ENCODE measurements at places on chromosomes 13 and 19.

GRCh38 chr19:6060600-6061375, 49.5 kb downstream of the RFX2 start:
- DNase-seq = no peak

GRCh38 chr13:39306639-39307589, 268.7 kb downstream of the NHLRC3 start:
- no peak for DNase-seq

DNA sequence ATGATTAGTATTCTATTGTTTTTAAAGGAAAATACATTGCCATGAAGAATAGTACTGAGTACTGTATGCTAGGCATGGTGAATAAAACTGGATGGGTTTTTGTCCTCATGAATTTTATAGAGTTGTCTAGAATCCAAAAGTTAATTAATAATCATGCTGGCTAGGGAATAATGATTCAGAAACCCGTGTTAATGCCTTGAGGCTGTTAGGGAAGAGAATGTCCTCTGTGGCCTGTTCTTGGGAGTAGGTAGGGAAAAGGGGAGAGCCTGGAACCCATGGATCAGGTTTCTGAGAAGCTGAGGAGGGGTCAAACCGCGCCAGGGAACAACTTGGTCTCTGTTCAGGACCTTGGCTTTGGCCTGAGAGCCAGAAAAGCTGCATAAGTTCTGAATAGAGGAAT, 1376.3 kb upstream of the SLC10A2 start:
- DNase-seq = no peak

DNA sequence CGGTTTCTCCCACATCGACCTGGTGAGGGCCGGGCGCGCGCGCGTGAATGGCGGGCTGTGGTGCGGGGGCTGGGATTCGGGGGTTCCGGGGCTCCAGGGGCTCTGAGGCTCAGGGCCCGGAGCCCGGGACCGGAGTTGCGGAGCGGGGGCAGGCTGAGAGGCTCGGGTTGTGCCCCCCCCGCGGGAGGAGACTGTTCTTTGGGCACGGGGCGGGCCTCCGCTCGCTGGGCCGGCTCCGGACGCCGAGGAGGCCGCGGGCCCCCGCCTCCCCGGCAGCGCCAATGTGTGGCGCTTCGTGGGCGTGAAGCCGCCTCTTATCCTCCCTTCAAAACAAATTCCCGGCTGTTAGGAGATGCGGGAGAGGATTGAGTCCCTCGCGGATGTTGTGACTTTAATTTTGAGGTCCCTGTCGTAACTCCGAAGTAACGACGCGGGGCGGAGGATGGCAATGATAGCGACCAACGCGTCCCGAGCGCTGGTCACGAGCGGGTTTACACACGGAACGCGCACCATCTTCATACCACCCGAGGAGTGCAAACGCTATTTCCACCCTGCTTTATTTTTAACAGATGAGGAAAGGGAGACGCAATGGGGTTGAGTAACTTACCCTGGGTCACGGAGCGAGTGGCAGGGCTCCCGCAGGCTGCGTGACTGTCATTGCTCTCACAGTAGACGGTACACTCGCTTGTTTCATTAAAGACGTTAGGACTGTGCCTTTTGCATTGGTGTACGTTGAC, 536 bp downstream of the UBA2 start:
- peak; percentile 63 for DNase-seq

- DNase-seq = no peak
Measured at GRCh38 chr13:96003304-96003703, 49.9 kb downstream of the UGGT2 start.

- no peak for DNase-seq
Measured at GRCh38 chr13:110436276-110436675, 125.2 kb downstream of the RAB20 start.

GRCh38 chr19:11872624-11873023, 15.0 kb upstream of the ZNF69 start:
- no peak for DNase-seq

DNA sequence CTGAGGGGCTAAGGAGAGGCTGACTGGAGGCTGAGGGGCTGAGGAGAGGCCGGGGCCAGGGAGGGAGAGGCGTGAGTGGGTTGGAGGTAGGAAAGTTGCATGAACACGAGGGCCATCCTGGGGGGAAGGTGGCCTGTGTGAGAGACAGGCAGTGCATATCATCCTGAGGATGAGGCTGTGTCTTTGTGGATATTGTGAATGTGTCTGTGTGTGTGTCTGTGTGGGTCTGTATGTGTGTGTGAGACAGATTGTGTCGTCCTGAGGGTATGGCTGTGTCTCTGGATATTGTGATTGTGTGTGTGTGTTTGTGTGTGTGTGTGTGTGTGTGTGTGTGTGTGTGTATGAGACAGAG, 422 bp downstream of the ZNF71 start:
- DNase-seq = no peak

- DNase-seq = no peak
Measured at GRCh38 chr13:65594298-65594781, 1635.8 kb downstream of the PCDH9 start.

DNA sequence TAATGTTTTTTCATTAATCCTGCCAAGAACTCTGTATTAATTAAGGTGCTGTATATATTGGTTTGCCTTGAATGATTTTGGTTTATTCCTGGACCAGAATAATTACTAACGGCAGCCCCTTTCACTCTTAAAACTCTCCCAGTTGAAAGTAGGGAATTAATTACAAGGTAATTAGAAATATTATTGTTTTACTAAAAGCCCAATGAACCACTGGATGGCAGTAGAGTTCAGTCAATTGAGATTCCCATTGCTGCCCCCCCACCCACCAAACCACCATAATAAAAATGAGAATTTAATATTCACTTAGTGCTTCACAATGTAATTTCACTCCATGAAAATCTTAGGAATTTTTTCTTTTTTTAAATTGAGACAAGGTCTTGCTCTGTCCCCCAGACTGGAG, 13.7 kb downstream of the WBP4 start:
- no peak for DNase-seq

GRCh38 chr19:17687857-17688784, at the start of gene UNC13A:
TSS of gene UNC13A (minus strand) at chr19:17688354. CDS start at chr19:17688199, 155 bp downstream.
- peak; percentile 60 for DNase-seq

- DNase-seq = no peak
Measured at GRCh38 chr13:30551189-30551588, 66.5 kb upstream of the USPL1 start.

GRCh38 chr13:106373304-106373988, 162.0 kb downstream of the EFNB2 start:
- no peak for DNase-seq

DNA sequence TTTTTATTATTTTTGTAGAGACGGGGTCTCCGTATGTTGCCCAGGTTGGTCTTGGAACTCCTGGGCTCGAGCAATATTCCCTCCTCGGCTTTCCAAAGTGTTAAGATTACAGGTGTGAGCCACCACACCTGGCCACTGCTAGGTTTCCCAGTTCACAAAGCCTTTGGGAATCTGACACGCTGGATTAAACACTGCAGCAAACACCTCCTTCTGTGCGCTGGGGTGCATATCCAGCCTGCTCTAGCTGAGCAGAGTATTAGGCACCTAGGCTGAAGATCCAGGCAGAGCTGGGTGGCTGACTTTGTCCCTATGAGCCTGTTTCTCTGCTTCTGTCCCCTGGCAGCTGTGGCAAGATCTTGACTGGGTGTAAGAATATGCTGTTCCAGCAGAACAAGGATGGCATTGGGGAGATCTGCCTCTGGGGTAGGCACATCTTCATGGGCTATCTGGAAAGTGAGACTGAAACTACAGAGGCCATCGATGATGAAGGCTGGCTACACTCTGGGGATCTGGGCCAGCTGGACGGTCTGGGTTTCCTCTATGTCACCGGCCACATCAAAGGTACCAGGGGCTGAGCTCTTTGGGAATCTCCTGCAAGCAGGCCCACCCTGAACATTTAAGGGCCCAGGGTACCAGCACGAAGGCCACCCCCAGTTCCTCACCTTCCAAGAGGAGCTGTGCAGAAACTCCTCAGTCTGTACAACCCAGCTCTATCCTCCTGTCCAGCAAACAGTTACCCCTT, 49.8 kb downstream of the ACSBG2 start:
- DNase-seq = no peak

DNA sequence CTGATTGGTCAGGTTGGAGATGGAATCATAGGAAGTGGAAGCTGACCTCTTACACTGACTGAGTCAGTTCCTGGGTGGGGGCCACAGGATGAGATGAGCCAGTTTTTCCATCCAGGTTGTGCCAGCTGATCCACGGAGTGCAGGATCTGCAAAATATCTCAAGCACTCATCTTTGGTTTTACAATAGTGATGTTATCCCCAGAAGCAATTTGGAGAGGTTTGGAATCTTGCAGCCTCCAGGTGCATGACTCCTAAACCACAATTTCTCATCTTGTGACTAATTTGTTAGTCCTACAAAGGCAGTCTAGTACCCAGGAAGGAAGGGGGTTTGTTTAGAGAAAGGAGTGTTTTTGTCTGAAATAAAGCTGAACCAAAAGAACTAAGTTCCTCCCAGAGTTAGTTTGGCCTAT, 212.8 kb downstream of the SLITRK6 start:
- no peak for DNase-seq

DNA sequence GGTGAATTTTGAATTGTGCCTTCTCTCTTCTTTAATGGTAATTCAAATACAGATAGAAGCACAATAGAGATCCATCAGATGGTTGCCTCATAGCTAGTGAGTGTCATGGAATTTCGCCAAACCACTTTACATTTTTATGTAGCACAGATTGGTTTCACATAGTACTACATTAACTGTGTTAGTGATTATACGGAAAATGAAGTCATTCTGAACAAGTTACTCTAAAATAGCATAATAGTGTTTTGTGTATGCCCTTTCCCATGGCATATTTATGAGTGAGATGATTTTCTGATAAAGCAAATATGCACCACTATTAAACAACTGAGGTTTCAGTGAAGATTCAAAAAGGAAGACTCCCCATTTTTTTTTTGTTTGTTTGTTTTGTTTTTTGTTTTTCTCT, 1623.5 kb downstream of the PCDH9 start:
- DNase-seq = no peak

DNA sequence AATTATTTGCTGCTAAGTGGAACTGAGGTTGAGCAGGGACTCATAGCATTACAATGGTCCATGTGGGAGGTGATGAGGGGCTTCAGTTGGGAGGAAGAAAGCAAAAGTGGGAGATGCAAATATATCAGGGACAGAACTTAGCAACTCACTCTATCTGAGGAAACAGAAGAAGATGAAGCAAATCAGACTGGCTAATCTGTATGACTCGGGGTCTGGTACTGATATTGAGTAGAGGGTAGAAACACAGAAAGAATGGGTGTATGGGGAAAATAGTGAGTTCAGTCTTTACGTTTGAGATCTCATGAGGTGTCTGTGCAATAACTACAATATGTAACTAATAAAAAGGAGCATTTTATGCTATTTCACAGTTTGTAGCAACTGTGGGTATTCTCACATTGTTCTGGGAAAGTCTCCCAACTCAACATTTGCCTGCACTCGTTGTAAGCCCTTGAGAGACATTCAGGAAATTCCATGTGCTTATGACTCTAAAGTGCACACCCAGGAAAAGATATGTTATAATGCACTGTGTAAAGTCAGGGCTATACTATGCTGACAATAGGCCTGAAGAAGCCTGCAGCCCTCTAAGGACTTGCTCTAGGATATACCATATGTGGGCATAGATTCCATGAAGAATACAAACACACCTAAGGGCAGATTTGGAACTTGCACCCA, 183.5 kb downstream of the SPRY2 start:
- no peak for DNase-seq

DNA sequence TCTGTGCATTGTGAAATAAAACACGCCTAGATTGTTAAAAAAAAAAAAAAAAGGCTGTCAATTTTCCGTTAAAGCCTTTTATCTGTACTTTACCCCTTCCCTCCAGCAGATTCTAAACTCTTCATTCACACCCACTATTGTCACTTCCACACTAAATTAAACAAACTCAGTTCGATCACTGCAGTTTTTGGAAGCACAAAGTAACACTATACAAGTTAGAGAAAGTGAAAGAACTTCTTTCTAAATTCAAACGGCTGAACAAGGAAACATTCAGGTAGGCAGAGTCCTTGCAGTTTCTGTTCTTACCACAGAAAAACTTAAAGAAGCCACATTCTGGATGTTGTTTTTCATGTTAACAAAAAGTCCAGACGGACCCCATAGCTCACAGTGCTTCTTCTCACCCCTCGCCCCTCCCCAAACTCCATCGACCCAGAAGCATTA, 27.5 kb upstream of the UBE2L5 start:
- no peak for DNase-seq

GRCh38 chr19:11479898-11480714, 740 bp downstream of the ELAVL3 start:
- peak; percentile 19 for DNase-seq

- DNase-seq = no peak
Measured at GRCh38 chr13:97259798-97260714, 37.9 kb downstream of the MBNL2 start.

DNA sequence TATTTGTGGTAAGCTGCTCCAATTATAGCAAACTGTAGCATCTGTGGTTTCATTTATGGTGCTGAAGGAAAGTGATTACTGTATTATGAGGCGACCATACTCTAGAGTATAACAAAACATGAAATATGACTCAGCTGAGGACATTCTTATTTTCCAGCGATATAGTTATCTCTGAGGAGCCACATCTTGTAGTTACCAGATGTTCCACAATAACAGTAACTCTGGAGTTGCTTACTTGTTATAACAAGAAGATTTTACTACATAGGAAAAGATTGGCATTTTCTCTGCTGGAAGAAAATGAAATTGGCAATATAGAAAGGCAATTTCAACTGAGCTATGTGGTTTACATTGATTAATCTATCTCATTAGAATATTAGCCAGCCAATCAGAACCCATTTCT, 1634.2 kb downstream of the PCDH9 start:
- no peak for DNase-seq

DNA sequence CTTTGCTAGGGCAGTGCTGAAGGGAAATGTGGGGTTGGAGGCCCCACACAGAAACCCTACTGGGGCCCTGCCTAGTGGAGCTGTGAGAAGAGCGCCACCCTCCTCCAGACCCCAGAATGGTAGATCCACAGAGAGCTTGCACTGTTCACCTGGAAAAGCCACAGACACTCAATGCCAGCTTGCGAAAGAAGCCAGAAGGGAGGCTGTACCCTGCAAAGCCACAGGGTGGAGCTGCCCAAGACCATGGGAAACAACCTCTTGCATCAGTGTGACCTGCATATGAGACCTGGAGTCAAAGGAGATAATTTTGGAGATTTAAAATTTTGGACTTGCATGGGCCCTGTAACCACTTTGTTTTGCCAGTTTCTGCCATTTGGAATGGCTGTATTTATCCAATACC, 615.4 kb upstream of the MIR17HG start:
- DNase-seq = no peak

GRCh38 chr13:66655847-66656454, 574.2 kb downstream of the PCDH9 start:
- DNase-seq = no peak

DNA sequence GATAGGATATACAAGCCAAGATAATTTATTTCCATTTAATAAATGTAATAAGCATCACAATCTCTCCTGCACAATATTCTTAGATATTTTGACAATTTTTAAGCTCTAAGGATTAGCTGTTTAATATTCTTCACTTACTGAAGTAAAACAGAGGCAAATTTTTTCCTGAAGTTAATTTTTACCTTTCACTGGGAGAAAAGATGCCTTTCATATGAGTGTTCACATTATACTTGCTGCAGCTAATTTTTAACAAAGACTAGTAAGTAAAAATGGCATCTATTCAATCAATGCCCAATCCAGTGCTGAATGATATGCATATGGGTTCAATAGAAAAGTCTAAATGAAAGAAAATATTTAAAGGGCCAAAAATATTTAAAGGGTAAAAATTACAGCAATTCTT, 377.2 kb upstream of the GPC6 start:
- DNase-seq = no peak

Measured in occipital lobe (tissue), 3 donors.